T-helper 9 cell (primary cell): ENCODE measurements at places on chromosomes 4 and X.

DNA sequence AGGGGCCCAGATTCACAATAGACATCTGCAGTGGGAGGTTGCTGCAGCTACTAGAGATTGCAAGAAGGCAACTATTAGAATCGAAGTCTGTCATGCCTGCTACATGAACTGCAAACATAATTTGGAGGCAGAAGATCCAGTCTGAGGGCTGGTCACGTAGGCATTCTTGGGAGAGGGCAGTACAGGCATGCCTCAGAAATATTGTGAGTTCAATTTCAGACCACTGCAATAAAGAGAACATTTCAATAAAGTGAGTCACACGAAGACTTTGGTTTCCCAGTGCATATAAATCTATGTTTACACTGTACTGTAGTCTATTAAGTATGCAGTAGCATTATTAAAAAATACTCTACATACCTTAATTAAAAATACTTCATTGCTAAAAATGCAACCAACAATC, 585.8 kb upstream of the FAT1 start:
- no peak for DNase-seq

GRCh38 chr4:15963001-15963451, at the start of gene FGFBP2:
Gene FGFBP2 (minus strand): TSS chr4:15963175. CDS start chr4:15963129, 46 bp downstream.
- no peak for DNase-seq

DNA sequence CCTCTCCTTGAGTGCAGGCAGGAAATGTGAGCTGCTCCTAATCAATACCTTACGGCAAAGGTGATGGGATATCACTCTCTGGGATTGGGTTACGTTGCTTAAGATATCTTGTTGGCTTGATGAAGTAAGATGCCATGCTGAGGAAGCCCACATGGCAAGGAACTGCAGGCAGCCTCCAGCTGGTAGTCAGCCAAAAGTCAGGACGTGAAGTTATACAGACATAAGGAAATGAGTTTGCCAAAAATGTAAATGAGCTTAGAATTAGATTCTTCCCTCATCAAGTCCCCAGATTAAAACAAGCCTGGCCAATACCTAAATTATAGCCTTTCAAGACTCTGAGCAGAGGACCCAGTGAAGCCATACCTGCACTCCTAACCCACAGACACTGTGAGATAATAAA, 155.0 kb downstream of the QDPR start:
- no peak for DNase-seq

- DNase-seq = no peak
These were observed 4.6 kb upstream of the ZNF185 start for GRCh38 chrX:152892999-152893891.

DNA sequence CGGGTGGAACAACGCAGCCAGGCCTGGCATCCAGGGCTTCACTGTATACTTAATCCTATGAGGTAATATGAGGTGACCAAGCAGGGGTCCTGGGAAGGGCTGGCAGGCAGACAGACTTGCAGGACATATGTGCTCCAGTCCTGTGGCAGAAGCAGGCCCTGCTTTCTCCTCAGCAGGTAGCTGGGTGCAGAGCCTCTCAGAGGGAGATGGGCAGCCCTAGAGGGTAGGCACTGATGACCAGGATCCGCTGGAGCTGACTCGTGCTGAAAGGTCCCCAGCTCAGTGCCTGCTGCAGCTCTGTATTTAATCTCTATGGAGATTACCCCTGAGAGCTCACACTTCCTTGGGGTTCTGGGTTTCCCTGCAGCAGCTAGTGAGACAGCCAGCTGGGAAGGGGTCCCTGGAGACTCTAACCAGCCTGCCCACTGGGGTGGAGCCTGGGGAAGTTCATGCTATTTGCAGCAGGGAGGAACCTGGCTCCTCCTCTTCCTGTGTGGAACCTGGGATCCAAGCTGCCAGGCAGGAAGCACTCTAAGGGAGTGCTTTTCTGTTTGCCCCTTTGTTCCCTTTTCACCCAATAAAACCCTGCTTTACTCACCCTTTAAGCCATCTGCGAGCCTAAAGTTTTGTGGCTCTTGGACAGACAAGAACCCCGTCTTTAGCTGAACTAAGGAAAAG, 339.2 kb downstream of the DCAF12L2 start:
- no peak for DNase-seq

- DNase-seq = no peak
These were observed 69.4 kb upstream of the AGA start for GRCh38 chr4:177511611-177512010.

DNA sequence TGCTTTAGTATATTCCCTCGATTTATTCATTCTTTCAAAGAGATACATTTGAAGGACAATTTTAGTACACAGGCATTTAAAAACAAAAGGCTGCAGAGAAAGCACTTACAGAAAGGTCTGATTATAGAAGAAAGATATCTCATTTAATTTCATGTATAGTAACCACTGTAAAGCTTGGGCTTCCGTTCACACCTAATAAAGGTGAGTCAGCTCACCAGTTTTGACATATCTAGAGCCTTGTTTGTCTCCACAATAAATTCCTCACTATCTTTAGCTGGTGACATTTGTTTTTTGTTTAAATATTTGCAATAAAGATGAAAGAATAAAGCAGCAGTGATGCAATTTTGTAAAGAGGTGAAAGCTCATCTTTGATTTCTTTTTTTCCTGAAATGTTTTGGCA, 1.1 kb upstream of the EPHA5 start:
- no peak for DNase-seq

DNA sequence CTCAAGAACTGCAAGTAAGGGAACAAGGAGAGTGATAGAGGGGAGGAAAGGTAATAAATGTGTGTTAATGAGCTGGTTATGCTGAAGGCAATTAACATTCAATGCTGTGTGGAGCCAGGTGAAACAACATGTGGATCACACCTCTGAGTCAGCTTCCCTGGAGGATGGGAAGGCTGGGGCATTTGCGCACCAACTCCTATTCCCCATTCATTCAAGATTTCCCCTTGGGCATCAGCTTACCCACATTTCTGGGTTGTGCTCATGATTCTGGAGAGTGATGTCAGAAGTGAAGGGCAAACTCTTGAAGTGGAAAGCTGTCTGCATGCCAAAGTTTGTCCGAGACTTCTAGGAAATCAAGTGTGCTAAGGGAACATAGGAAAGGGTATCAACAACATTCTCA, 461.4 kb downstream of the MID1IP1 start:
- DNase-seq = no peak

GRCh38 chrX:86806786-86807185, 658.5 kb downstream of the DACH2 start:
- no peak for DNase-seq

DNA sequence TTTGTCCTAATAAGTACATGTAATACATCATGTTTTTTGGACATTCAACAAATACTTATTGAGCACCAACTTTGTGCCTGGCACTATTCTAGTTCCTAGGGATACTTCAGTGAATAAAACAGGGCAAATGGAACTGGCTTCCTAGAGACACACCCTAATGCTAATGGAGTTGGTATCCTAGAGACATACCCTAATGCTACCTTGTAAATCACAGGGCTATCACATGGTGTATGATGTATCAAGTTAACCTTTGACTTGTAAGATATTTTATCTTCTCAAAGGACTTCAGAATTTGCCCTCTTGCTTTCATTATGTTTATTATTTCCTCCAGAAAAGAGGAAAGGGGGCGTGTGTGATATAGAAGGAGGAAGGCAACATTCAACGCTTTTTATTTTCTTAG, 10.1 kb downstream of the GK start:
- DNase-seq = no peak

DNA sequence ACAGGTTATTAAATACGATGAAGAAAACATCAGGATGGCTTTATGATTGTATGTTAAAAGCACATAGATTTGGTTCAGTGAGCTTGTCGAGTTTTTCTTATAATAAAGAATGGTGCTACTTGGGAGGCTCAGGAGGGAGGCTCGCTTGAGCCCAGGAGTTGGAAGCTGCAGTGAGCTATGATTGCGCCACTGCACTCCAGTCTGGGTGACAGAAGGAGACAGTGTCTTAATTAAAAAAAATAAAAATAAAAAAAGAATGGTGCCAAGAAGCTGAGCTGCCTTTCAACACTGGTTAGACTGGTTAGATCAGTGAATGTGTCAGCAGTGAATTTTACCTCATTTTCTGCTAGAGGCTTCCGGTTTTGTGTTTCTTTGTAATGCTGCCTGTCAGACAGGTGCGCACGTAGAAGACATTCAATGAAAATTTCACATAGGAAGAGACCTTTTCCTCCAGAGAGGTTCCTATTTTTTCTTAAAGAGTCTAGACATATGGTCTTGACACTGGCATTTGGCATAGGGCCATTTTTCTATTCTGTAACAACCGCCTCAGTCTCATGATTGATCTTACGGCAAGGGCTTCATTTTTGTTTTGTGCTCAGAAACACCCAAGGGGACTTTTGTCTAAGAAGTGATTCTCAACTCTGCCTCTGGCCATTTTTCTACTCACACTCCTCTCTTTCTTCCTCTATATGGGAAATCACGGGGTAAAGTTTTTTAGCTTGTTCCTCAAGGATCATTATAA, 15.0 kb upstream of the ARSF start:
- DNase-seq = no peak

- no peak for DNase-seq
These were observed 41.1 kb downstream of the REELD1 start for GRCh38 chr4:146255463-146255862.

- DNase-seq = no peak
These were observed 675.6 kb upstream of the FTHL17 start for GRCh38 chrX:31747411-31747810.

- DNase-seq = no peak
These were observed 39.2 kb upstream of the MSX1 start for GRCh38 chr4:4820261-4820660.

- DNase-seq = no peak
These were observed 61.8 kb downstream of the CLNK start for GRCh38 chr4:10622728-10623127.

DNA sequence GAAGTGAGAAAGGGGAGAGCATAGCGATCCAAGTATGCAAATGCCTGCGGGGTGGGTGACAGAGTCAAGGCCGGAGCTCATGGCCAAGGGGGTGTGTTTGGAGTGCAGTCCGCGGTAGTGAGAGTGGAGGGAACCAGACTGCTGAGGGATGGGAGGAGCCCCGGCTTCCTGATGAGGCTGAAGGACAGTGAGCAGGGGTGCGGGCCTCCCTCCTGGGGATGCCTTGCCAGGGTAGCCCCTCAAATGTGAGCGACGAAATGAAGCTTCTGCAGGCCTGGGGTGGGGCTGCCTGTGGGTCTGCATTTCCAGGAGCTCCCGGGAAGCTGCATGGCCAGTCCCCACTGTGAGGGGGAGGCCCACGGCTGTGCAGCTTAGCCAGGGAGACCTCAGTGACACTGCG, 45.0 kb downstream of the PSAPL1 start:
- DNase-seq = no peak

DNA sequence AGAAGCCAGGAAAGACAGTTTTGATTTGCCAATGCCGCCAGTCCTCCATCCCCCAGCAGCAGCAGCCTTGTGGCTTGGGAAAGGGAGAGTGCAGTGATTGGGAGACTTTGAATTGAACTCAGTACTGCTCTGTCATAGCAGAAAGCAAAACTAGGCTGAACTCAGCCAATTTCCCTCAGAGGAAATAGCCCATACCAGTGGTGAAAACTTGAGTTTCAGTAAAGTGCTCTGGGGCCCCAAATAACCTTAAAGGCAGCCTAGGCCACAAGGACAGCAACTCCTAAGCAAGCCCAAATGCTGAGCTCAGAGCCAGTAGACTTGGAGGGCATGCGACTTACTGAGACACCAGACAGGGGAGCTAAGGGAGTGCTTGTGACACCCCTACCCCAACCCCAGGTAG, 2.0 kb upstream of the PROM1 start:
- no peak for DNase-seq

DNA sequence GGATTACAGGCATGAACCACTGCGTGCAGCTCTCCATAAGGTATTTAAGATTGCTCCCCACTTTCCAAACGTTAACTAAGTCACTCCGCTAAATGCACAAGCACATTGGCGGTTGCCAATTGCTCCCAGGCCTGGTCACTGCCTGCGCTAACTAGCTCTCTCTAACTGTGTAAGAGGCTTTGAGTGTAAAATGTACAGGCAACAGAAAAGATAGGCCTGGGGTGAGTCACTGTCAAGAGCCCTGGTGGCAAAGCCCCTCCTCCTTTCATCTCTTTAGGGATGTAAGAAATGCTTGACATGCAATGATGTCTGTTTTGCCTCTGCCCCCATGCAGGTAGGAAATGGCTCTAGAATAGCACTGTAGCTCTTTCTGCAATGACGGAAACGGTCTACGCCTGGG, 329.7 kb upstream of the GATB start:
- no peak for DNase-seq

GRCh38 chr4:176971576-176972115, 178.9 kb upstream of the VEGFC start:
- DNase-seq = no peak

GRCh38 chrX:96994093-96994492, 110.4 kb downstream of the RPA4 start:
- DNase-seq = no peak

- no peak for DNase-seq
These were observed 332.5 kb upstream of the ZFP42 start for GRCh38 chr4:187663076-187663475.

- DNase-seq = no peak
These were observed 28.2 kb downstream of the NELFA start for GRCh38 chr4:1980561-1981041.

DNA sequence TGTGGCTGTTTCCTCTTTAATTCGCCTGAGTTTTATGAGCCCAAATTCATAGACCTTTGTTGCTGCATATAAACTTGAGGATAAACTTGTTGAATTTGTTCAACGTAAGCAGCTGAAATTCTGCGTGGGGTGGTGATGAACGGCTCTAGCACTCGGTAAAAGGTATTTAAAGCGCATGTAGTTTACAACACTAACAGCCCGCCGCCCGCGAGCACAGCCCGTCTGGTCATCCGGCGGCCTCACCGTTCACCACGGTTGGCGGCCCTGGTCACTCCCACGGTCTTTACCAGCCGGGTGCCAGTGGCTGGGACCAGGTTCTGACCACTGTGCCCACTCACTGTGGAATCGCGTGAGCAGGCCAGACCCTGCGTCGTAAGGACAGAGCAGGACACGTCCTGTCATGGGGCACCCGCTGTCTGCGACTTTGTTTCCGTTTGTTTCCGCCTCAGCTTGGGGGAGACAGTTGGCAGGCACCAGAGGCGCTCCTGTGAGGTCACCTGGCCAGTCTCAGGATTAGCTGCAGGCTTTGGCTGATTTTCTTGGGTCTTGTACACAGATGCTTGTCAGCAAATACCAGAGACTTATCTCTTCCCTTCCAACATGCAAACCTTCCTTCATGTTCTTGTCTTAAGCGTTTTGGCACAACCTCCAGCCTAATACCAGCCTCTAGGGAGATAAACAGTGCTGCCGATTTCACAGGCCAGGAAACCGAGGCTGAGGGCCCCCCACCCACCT, 36.8 kb upstream of the SPON2 start:
- no peak for DNase-seq

- DNase-seq = no peak
These were observed 137.8 kb upstream of the TBC1D9 start for GRCh38 chr4:140893939-140894338.

GRCh38 chr4:177699365-177700213, 257.4 kb upstream of the AGA start:
- no peak for DNase-seq

- DNase-seq = no peak
These were observed 3.9 kb downstream of the LOC101059915 start for GRCh38 chrX:71671043-71671780.
